ENCODE measurements at places on chromosomes 7 and 10.

DNA sequence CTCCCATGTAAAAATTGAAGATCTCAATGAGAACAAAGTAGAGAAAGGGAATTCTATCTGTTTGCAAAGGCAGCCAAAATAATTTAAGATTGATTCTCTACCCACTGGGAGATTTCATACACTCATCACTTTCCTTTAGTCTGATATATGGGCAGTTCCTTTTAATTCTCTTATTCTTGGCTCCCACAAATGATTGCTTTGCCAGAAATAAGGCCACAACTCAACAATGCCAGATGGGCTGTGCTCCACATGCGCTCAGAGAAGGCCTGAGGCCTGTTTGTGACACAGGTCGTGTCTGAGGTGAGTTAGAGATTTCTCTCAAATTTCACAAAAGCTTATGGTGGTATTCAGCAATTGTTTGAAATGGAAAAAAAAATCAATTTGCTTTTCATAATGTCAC lies 501.9 kb upstream of the SEMA3D start:
- peak; percentile 15 for DNase-seq

DNA sequence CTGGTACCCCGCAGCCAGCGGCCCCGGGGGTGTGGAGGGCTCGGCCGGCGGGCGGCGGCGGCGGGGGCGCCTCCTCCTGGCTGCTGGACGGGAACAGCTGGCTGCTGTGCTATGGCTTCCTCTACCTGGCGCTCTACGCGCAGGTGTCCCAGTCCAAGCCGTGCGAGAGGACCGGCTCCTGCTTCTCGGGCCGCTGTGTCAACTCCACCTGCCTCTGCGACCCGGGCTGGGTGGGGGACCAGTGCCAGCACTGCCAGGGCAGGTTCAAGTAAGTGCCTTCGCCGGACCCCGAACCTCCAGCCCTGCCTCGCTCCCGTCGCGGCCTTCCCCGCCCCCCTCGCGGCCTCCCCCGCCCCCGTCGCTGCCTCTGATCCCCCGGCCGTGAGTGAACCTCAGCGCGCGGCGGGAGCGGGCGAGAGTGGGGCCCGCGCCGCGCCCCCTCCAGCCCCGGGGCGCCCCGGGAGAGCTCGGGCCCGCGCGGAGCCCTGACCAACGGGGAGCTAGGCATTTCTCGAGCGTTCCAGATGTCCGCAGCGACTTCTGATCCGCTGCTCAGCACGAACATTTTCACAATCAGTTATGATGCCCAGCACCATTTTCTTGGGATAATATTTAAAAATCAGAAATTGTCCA lies 727 bp downstream of the ATRNL1 start:
- DNase-seq, result peak; percentile 8

DNA sequence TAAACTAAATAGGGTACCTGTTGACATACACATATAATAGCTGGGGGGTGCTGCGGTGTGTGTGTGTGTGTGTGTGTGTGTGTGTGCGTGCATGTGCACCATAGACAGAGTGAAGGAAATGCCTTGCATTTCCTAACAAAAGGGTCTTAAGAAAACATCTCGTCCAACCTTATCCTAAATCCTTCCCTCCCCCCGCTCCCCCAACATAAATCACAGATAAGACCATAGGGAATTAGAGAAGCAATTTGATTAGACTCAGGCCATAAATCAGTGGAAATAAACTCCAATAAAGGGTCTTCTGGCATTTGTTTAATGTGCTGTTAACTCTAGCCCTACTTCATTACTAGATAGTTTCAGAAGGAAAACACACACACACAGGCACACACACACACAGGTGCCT lies 148.5 kb downstream of the PPP1R17 start:
- DNase-seq, result no peak

- DNase-seq, result peak; percentile 52
These were observed 81.9 kb downstream of the RBM20 start for GRCh38 chr10:110725801-110726630.

GRCh38 chr10:57562211-57562610 lies 705.5 kb downstream of the IPMK start:
- DNase-seq, result no peak

- no peak for DNase-seq
These were observed 26.9 kb upstream of the OR9A4 start for GRCh38 chr7:141889321-141889720.

GRCh38 chr10:52466464-52466863 lies 152.4 kb downstream of the DKK1 start:
- no peak for DNase-seq

- no peak for DNase-seq
These were observed 78.4 kb upstream of the ADO start for GRCh38 chr10:62726142-62726541.

GRCh38 chr10:14671386-14671831 lies 103.3 kb downstream of the FAM107B start:
- no peak for DNase-seq

Data from GM03348 (cell line).